NCI-H226 (cell line): ENCODE measurements at places on chromosomes 6 and 20.

GRCh38 chr20:36435592-36436541, 105.5 kb upstream of the MYL9 start:
- no peak for DNase-seq

- no peak for DNase-seq
Measured at GRCh38 chr6:41345901-41346300, 10.5 kb downstream of the NCR2 start.

DNA sequence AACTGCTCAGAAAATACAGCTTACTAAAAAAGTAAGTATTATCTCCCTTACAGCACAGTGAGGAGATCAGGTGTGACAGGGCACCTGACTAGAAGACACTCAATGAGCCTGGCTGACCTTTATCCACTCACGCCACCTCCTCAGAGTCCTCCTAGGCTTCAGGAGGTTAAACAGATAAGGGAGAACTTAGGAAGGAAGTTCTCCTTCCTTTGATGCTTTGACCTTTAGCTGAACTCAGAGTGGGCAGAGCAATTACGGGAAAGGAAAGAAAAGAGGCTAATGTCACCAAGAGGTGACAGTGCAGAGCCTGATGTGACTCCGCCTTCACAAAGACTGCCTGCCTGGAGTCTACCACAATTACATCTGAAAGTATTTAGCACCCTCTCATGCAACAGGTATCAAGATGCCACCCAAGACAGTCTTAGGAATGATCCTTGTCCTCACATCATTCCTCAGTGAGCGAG, 36.7 kb downstream of the MAN1A1 start:
- DNase-seq, result no peak

GRCh38 chr20:19022791-19023448, 189.5 kb upstream of the SLC24A3 start:
- DNase-seq, result no peak

DNA sequence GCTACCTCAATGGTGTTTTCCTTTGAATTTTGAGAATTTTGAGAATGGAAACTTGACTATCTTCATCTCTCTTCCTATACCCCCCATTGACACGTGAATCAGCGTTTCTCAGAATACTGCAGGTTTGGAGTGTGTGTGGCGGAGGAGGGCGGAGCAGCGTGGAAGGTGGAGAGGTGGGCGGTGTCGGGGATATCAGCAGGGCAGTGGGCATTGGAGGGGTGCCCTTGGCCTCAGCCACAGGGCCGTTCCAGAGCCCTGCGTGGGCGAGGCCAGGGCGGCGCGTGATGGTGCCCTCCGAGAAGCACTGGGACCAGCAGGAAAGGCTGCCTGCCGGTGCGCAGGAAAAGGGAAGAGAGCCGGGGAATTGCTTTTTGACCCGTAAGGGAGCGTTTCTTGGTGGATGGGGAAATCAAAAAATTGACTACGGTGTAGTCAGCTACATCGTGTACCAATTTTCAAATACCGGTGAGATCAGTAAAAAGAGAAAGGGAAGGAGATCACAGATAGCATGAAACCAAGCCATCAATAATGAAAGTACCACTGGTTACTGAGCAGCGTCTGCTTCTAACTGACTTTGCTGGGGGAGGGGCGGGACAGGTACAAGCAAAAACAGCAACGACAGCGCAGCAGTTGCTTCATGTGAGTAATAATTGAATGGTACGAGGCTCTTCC, 82.7 kb upstream of the DUSP22 start:
- no peak for DNase-seq

DNA sequence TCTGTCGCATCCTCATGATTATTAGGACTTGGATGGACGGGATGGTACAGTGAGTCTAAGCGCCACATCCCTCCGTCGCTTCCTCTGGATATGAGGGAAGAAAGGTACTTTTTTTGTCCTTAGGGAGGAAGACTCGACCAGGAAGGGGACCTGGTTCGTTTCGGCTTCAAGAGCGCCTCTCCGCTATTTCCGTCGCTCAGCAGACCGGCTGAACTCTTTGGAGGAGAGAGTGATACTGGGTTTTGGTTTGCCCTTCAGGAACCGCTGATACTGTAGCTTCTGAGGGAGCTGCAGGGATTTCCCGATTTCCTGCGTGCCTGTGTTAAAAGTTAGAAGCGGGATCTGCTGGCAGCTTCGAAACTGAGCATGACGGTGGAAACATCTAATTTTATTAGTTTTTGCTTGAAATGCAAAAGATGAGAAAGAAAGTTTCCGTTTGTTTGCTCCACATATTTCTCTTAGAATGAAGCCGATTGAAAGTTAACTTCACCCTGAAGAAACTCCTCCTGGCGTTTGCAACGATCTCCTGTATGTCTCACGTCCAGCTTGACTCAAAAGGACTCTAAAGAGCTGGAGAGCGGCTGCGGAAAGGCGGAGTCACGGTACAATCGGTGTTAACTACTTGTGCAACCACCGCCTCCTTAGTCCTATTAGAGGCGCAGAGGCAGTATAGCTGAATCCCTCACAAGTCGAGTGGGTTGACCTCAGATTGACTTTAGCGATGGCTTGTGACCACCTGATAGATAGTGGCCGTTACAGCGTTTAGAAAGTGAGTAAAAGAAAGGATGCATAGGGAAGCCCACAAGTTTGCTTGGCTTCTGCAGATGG, 129.4 kb downstream of the TRIM27 start:
- DNase-seq, result no peak

- no peak for DNase-seq
Measured at GRCh38 chr6:14440940-14441781, 323.6 kb downstream of the CD83 start.

DNA sequence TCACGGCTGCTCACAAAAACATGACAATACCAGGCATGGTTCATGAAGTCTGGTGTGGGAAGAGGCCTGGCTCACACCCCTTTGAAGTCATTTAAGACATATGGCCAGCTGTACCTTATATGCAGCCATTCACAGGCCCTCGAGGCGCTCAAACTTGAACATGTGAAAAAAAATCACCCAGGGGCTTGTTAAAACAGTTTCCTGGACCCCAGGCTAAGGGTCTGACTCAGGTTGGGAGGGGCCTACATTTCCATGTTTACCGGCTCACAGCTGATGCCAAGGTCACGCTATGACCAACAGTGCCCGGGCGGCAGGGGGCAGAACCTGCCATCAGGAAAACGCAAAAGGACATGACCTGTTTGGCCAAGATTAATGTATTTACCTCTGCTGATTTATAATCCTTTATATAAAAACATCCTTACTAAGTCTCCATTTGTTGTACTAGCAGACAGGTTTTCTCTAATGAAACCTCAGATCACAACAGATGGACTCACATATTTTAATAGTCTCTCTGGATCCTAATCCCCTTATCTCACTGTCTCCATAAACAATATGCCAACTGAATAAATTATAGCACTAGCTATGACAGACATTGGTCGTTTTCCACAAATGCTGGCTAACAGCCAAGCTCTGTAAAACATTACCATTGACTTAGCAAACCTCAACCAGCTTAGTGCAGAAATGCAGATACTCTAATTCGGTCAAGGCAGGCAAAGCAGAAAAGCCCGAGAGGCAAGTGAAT, 19.9 kb downstream of the EZR start:
- peak; percentile 37 for DNase-seq

DNA sequence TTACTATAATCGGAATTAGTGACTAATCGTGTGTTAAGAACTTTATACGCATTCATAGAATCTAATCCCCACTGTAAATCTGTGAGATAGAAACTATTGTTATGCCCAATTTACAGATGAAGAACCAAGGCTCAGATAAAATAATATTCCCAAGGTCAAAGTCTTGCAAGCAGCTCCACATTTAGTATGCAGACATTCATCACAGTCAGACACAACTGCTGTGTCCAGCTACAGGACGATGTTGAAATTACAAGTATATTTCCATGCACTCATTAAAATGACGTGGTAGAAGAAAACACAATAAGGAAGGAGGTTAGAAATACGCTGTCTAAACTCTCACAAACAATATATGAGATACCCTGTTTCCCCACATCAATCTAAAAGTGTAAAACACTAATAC, 82.5 kb downstream of the PREX1 start:
- DNase-seq, result no peak

DNA sequence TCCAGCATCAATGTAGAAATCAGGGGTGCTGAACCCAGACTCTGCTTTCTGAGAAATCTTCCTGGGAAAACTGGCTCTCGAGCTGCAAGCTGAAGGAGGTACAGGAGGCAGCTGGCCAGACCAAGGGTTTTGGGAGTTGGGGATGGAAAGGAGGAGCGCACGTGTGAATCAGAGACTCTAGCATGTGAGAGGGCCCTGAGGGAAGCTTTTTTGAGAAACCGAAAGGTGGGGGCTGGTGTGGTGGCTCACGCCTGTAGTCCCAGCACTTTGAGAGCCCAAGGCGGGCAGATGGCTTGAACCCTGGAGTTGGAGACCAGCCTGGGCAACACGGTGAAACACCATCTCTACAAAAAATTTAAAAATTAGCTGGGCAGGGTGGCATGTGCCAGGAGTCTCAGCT, 37.1 kb upstream of the EEF1E1 start:
- no peak for DNase-seq

DNA sequence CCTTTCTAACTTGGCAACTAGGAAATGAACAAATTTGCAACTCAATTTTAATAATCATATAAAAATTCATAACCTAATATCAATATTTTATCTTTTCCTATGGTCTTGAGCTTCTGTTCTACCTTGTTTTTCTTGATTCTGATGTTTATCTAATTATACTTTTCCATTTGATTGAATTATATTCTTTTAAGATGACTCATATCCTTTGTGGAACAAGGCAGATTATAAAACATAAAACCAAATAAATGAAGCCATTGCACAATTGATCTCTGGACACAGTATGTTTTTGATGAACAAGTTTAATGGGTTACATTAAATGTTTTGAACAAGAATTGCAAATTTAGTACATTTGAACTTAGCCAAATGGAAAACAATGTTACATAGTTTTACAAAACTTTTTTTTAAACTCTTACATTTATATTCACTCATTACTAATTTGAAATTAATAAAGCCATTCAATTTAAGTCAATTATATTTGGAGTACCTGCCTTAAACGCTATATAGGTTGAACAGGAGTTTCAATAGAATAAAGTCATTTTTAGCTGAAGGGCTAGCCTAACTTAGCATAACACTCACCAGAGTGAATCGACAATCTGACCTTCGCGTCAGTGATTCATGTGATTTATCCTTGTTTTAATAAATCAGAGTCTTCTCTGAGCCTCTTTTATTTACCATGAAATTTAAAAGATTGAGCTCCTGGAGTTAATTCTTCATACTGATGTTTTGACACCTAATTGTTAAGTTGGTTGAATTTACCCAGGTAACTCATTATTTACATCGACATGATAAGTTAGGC, 3.8 kb downstream of the NCOA7 start:
- peak; percentile 14 for DNase-seq

GRCh38 chr20:15823718-15824117, 749.5 kb downstream of the KIF16B start:
- no peak for DNase-seq

DNA sequence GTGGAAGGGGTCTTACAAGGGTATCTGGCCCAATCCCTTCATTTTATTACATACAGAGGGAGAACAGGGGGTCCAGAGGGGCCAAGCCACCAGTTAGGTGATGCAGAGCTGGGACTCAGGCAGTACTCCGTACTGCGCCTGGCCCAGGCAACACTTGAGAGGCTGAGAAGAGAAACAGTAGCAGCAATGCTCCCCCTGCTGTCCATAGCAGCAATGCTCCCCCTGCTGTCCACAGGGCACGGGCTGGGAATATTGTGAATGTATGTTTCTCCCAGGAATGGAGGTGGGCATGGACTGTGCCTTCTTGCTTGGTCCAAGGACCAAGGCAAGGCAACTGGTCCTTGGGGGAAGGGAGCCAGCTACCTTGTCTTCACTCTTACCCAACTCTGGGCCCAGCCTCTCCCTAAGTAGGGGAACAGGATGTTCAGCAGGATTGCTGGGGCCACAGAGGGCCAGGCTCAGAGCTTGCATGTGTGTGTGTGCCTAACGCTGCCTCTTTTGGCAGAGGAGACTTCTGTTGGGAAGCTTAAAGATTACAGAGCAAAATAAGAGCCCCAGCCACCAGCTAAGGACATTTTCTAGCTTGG, 14.8 kb upstream of the FAM83C start:
- peak; percentile 86 for DNase-seq

- DNase-seq, result peak; percentile 100
Measured at GRCh38 chr6:19472153-19472552, 365.0 kb upstream of the ID4 start.

DNA sequence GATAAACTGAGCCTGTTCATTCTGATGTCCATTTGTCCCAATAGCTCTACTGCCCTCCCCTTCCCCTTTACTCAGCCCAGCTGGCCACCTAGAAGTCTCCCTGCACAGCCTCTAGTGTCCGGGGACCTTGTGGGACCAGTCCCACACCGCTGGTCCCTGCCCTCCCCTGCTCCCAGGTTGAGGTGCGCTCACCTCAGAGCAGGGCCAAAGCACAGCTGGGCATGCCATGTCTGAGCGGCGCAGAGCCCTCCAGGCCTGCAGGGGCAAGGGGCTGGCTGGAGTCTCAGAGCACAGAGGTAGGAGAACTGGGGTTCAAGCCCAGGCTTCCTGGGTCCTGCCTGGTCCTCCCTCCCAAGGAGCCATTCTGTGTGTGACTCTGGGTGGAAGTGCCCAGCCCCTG, 24.7 kb upstream of the FANCE start:
- no peak for DNase-seq

- DNase-seq, result no peak
Measured at GRCh38 chr20:51507216-51508036, 35.1 kb downstream of the NFATC2 start.

GRCh38 chr6:155439376-155439775, 16.3 kb downstream of the NOX3 start:
- DNase-seq, result no peak

DNA sequence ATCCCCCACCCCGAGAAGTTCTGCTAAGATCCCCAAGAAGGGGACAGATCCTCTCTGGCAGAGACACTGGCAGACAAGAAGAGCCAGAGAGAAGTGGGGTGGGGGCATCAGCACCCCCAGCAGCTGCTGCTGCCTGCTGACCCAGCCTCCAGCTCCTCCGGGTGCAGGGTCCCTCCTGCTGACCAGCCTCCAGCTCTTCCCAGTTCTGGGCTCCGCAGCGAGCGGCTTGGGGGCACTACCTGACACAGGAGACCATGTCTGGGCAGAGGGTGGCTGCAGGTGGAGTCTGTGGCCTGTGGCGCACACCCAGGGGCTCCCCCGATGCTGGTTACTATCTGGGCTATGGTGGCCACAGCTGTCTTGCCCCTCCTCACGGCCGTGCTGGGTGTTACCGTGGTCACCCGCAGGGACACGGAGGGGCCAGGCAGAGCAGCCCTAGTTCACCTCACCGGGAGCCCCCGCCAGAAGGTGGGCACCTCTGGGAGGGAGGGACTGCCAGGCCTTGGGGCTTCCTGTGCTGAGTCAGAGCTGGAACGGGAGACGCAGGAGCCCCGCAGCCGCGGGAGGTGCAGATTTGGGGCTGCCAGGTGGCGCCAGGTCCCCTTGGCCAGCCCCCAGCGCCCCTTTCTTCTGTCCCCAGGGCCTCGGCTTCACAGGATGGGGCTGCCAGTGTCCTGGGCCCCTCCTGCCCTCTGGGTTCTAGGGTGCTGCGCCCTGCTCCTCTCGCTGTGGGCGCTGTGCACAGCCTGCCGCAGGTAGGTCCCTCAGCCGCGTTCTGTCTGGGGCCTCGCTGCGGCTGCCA, 630 bp downstream of the LIME1 start:
- no peak for DNase-seq
